ENCODE measurements at places on chromosomes 6 and 20.

DNA sequence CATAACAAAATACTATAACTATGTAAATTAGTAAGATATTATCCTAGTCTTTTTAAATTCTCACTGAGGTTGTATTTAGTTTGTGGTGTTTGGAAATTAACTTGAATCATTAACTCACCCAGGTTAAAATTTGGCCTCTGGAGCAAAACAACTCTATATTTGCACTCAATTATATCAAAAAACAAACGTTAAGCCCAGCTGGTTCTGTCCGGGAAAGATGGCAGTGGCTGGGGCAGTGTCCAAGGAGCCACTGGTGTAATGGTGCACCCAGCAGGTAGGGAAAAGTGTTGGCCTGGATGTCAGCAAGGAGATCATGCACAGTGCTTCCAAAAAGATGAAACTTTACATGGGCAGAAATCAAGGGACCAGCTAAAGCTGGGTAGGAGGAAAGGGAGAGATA lies 285.3 kb upstream of the CITED2 start:
- no peak for DNase-seq

DNA sequence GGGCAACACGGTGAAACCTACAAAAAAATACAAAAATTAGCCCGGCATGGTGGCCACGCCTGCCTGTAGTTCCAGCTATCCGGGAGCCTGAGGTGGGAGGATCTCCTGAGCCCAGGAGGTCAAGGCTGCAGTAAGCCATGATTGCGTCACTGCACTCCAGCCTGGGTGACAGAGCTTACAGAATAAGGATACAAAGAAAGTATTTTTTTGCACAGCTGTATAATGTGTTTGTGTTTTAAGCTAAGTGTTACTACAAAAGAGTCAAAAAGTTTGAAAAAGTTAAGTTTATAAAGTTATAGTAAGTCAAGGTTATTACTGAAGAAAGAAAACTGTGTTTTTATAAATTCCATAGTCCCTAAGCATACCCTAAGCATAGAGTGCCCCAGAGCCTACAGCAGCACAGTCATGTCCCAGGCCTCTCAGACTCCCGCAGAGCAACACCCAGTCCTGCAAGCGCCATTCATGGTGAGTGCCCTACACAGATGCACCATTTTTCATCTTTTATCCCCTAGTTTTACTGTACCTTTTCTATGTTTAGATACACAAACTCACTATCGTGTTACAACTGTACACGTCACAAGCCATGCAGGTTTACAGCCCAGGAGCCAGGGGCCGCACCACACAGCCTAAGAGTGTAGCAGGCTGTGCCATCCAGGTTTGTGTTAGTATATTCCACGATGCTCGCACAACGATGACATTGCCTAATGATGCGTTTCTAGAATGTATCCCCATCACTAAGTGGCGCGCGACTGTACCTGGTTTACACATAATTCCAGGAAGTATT lies 22.4 kb downstream of the TAF4 start:
- no peak for DNase-seq

- no peak for DNase-seq
Observed at GRCh38 chr6:141688916-141689315, 443.8 kb upstream of the GJE1 start.

- no peak for DNase-seq
Observed at GRCh38 chr6:130314271-130314670, 51.5 kb upstream of the TMEM200A start.

GRCh38 chr20:51446230-51446629 lies 96.3 kb downstream of the NFATC2 start:
- no peak for DNase-seq
